Myocyte (in vitro differentiated cells): ENCODE measurements at places on chromosomes 2 and 18. TPM values are rescaled to one million over a fixed set of nuclear protein-coding genes. Genes with fewer than 3 reads are reported as not detected.

SLC39A10 gene
- 28.9 and 37.2 TPM in 2 replicates for total RNA-seq

FSIP2 gene
- under 0.01 and 0.03 TPM in 2 replicates for total RNA-seq

TRIM43 gene
- total RNA-seq: not detected in 2 replicates

CCDC74A gene
- total RNA-seq: 7.8 and 8.5 TPM in 2 replicates

PDE11A gene
- 1.2 TPM in 2 replicates for total RNA-seq

REG3A gene
- not detected in 2 replicates for total RNA-seq

- DNase-seq: no peak
Observed at GRCh38 chr2:127220768-127221527, 849 bp upstream of the CYP27C1 start.

- DNase-seq: no peak
Observed at GRCh38 chr2:176189681-176190641, 1.5 kb downstream of the HOXD1 start.

- DNase-seq: peak; percentile 71
Observed at GRCh38 chr2:100754951-100755350, 65.0 kb upstream of the NPAS2 start.

DNA sequence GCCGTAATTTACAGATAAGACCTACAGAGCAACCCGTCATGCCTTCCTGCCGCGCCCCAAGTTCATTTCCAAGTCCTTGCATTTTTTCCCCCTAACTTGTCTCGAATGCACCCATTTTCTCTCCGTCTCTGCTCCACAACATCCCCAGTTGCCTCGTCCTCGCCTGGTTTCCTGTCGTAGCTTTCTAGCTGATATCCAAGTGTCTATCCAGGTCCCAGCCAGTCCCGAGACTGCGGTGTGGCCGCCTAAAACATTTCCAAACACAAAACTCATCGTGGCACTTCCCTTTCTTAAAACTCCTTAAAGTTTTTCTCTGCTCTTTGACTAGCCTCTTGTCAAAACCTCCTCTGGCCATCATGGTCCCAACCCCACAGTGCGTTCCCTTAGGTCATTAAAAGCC, 1.2 kb upstream of the BARD1 start:
- no peak for DNase-seq

DNA sequence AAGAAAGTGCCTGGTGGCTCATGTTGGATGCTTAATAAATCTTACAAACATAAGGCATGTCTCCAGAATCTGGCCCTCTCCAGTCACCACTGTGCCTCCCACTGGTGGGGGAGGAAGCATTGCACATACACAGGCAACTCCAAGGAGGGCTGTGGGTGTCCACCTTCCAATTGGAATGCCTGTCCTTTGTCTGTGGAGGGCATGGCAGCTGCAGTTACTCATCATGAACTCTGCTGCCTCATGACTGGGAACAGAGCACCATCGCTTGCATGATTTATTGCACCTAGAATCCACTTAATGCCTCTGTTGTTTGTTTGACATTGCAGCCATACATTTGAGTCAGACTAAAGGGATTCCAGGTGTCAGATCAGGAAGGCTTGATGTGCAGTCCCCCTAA, 278.9 kb downstream of the PRKCE start:
- DNase-seq: peak; percentile 84

GRCh38 chr18:76823587-76824011, 1.2 kb downstream of the ZNF236 start:
- no peak for DNase-seq

GRCh38 chr18:46892842-46893241, 24.5 kb downstream of the PIAS2 start:
- peak; percentile 67 for DNase-seq

GRCh38 chr18:72541871-72542332, 2.2 kb downstream of the CBLN2 start:
- no peak for DNase-seq

- DNase-seq: no peak
Observed at GRCh38 chr18:48569139-48569914, 30.5 kb downstream of the CTIF start.

- DNase-seq: peak; percentile 39
Observed at GRCh38 chr2:73050121-73050545, 21.4 kb downstream of the SFXN5 start.

- DNase-seq: peak; percentile 77
Observed at GRCh38 chr2:71505086-71505769, 51.9 kb downstream of the DYSF start.
